ENCODE measurements at places on chromosomes 3 and 15. TPM values are rescaled to one million over a fixed set of nuclear protein-coding genes. Genes with fewer than 3 reads are reported as not detected.
A peak's percentile ranks its signal among the peaks of the same experiment; 100 is the strongest.

Gene ACTC1
- 125 TPM for total RNA-seq

Gene PRSS50
- 0.54 TPM for total RNA-seq

GRCh38 chr3:52246728-52247408 is 1.3 kb downstream of the PPM1M start:
- H3K36me3 ChIP-seq: peaks cover 10% of the 10 kb centered on the region
- H3K4me3 ChIP-seq: peak overlapping the region; percentile 83
- no peaks in the 10 kb centered on the region for H3K27me3 ChIP-seq
- peak overlapping the region; percentile 79 for H3K27ac ChIP-seq

DNA sequence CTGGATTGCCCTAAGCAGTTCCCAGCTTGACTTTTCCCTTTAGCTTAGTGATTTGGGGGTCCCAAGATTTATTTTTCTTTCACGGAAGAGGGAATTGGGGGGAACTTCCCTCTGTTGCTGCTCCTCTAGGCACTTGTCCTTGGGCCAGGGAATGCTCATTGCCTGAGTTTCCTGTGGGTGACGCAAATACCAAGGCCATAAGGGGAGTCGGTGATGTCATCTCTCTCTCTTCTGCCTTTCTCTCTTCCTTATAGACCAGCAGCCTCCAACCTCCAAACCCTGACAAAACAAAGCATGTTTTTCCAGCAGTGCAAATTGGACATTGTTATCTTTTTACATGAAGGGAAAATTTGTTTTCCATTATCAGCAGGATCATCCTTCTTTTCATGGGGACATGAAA is 120.2 kb downstream of the ITPR1 start:
- DNase-seq: no peak
- no peak overlapping the region for H3K27ac ChIP-seq
- H3K4me3 ChIP-seq: no peak overlapping the region
- H3K27me3 ChIP-seq: no peaks in the 10 kb centered on the region
- H3K36me3 ChIP-seq: no peaks in the 10 kb centered on the region
- H3K4me1 ChIP-seq: no peaks in the 10 kb centered on the region

DNA sequence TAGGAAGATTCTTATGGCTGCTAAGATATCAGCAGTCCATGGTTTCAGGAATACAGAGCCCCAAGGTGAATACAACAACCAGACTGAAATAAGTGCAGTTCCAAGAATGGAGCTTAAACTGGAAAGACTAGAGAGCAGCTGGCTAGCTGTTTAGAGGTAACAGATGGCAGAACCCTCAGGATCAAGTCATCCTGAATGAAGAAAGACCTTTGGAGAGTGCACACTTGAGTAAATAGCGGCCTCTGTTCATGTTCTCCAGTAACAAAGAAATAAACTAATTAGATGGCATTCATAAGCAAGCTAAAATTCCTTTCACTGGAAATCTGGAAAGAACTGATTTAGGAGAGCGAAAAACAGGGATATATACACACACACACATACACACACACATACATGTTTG is 968.4 kb downstream of the FHIT start:
- H3K27ac ChIP-seq: no peak overlapping the region
- H3K36me3 ChIP-seq: no peaks in the 10 kb centered on the region
- no peak overlapping the region for H3K4me3 ChIP-seq
- no peak for DNase-seq
- H3K4me1 ChIP-seq: no peaks in the 10 kb centered on the region
- no peaks in the 10 kb centered on the region for H3K27me3 ChIP-seq

DNA sequence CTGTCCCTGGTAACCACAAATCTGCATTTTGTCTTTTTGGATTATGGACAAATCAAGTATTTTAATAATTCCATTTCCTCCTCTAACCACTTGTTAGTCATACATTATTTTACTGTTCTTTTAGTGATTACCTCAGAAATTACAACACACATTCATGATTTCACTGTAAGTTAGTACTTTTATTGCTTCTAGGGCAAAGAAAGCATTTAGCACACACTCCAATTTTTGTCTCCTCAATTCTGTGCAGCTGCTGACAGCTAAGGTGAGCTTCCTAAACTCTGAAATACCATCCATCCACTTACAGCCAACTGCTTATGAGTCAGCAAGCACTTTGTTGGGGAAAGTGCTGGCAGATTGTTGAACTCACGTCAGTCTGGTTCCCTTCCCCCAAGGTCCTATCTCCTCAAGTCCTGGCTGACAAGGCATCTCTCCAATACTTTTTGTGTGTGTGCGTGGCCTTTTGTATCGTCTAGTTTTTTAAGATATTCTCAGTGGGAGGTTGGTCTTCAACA is 49.4 kb upstream of the TNFAIP8L3 start:
- H3K36me3 ChIP-seq: no peaks in the 10 kb centered on the region
- H3K27me3 ChIP-seq: no peaks in the 10 kb centered on the region
- no peak overlapping the region for H3K27ac ChIP-seq
- no peaks in the 10 kb centered on the region for H3K4me1 ChIP-seq
- no peak for DNase-seq

GRCh38 chr15:70077188-70078147 is 20.2 kb downstream of the TLE3 start:
- H3K27ac ChIP-seq: no peak overlapping the region
- no peaks in the 10 kb centered on the region for H3K27me3 ChIP-seq
- DNase-seq: no peak

DNA sequence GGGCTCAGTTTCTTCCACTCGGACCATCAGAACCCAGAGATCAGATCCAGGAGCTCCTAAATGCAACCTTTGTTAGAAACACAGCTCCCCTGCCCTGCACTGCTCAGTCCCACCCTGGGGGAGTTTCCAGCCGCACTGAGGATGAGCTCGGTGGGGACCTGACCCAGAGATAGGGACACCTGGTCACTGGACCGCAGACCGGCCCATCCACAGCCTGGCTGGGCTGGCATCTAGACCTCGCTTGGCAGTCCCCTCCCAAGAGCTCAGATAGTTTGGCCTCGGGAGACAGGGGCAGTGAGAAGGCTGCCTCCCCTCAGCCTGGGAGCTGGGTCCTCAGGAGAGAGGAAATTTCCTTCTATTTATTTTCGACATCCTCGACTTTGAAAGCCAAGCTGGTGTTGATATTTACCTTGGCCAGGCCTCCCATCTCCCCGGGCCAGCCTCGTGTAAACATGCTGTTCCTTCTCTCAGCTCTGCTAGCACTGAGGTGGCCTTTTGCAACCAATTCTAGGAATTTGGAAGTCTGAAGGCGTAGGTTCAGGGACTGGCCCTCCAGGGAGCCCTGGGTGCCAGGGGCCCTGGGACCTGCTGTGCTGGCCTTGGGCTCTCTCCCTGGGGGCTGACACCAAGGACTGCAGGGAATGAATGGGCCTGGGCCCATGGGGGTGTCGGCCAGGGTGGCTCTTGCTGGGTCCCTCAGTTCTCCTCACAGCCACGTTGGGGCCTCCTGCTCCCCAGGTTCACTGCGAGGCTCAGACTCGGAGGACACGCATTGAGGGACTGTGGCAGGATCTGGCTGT is 90.1 kb downstream of the VGLL4 start:
- no peaks in the 10 kb centered on the region for H3K36me3 ChIP-seq
- peaks cover 51% of the 10 kb centered on the region for H3K4me1 ChIP-seq
- peak overlapping the region; percentile 87 for H3K27ac ChIP-seq
- no peak for DNase-seq

DNA sequence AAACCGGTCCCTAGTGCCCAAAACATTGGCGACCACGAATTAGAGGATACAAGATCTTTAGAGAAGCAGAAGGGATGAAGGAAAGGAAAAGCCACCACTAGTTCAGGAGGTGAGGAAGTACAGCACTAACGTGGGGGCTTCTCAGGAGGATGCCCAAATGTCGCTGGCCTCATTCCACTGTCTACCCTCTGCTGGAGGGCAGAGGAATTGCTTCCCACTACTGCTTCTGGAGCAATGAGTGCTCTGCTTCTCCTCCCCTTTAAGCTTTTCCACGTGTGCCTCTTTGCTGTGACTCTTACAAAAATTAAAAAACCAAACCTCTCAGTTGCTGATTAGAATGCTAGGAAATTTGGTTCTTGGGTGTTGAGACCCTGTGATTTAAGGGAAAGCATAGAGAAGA is 281.3 kb downstream of the CLSTN2 start:
- no peaks in the 10 kb centered on the region for H3K4me1 ChIP-seq
- DNase-seq: no peak
- H3K4me3 ChIP-seq: no peak overlapping the region
- no peaks in the 10 kb centered on the region for H3K36me3 ChIP-seq
- H3K27ac ChIP-seq: no peak overlapping the region
- no peaks in the 10 kb centered on the region for H3K27me3 ChIP-seq

DNA sequence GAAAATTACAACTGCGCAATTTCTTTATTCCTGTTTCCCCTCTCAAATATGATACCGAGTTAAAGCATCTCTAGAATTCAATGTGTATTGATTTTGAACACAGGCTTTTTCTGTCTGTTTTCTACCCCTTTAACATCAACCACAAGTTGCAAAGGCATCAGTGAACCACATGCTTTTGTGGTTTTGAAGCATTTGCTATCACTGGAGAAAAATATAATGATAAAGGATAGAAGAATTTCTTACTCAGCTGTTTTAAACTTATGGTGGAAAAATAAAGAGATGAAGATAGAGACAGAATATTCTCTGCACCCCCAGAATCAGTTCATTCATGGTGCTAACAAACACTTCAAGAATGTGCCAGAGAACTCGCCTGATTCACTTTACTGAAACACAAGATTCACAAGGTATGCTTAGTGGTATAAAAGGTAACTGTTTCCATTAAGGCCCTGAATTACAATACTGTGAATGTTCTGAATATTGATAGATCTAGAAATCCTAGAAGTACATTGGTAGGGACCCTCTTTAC is 9.5 kb upstream of the DPPA4 start:
- H3K4me1 ChIP-seq: no peaks in the 10 kb centered on the region
- H3K36me3 ChIP-seq: no peaks in the 10 kb centered on the region
- no peaks in the 10 kb centered on the region for H3K27me3 ChIP-seq
- no peak overlapping the region for H3K27ac ChIP-seq
- DNase-seq: no peak
- no peak overlapping the region for H3K4me3 ChIP-seq

DNA sequence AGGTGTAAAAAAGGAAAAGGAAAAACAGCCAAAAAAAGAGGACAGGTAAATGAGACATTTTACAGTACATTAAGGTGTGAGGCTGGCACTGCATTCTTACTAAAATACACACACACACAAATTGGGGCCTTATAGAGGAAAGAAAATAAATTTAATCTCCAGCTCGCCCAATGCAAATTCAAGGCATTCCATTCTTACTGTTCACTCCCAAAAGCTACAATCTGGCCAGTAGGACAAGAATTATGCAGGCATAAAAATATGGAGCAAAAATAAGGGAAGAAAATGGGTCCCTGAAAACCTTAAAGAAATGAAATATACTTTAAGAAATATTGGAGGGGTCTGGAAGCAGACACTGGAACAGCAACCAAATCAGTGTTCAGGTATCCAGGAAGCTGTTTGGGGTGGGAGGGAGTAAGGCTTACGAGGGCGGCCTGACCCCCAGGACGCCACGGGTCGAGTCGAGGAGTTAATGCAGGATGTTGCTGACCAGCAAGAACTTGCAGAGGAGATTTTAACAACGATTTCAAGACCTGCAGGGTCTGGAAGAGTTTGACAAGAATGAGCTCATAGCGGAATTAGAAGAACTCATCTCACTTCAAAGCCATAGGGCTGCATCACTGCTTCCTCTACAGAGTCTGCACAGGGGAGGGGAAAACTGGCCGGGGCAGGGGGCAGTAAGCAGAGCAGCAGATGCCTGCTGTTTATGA is 245.5 kb downstream of the TBL1XR1 start:
- H3K36me3 ChIP-seq: no peaks in the 10 kb centered on the region
- peaks cover 14% of the 10 kb centered on the region for H3K4me1 ChIP-seq
- no peak for DNase-seq
- peak overlapping the region; percentile 65 for H3K27ac ChIP-seq

DNA sequence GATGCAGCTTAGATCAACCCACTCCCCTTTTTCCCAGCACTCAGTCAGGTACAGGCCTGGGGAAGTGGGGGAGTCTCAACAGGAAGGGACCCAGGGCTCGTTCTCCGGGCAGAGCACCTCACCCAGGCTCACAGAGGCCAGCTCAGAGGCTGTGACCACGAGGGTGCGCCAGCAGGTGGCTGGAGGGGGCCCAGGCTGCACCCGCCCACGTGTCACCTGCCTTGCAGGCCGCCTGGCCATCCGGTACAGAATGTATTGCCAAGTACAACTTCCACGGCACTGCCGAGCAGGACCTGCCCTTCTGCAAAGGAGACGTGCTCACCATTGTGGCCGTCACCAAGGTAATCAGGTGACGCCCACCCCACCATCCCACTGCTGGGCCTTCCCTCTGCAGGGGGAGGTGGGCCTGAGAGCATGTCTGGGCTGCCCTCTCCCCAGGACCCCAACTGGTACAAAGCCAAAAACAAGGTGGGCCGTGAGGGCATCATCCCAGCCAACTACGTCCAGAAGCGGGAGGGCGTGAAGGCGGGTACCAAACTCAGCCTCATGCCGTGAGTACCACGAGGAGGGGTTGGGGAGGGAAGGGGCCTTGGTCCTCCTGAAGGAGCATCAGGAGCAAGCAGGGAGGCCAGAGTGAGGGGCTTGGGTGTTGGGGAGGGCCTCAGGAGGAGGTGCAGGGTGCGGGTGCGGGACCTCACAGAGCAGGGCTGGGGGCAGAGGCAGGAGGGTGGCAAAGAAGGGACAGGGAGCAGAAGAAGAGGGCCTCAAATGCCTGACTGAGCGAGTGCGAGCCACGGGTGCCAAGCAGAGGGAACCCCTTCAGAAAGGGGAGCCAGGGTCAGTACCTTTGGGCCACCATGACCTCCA is 14.0 kb upstream of the LMAN1L start:
- H3K36me3 ChIP-seq: peaks cover 18% of the 10 kb centered on the region
- no peaks in the 10 kb centered on the region for H3K4me1 ChIP-seq

GRCh38 chr3:139127101-139127500 is 82.4 kb upstream of the PRR23C start:
- no peaks in the 10 kb centered on the region for H3K4me1 ChIP-seq
- H3K27ac ChIP-seq: no peak overlapping the region
- no peak for DNase-seq
- H3K27me3 ChIP-seq: no peaks in the 10 kb centered on the region
- H3K4me3 ChIP-seq: no peak overlapping the region

GRCh38 chr3:140122183-140122582 is 187.2 kb downstream of the CLSTN2 start:
- no peaks in the 10 kb centered on the region for H3K4me1 ChIP-seq
- H3K27me3 ChIP-seq: no peaks in the 10 kb centered on the region
- no peak for DNase-seq
- H3K4me3 ChIP-seq: no peak overlapping the region
- no peak overlapping the region for H3K27ac ChIP-seq
